ENCODE measurements at places on chromosomes 13 and 19. TPM values are rescaled to one million over a fixed set of nuclear protein-coding genes. Genes with fewer than 3 reads are reported as not detected.

The SARS2 gene
- total RNA-seq: 15.7 TPM

The ZSCAN4 gene
- total RNA-seq: not detected

The FCHO1 gene
- 1.00 TPM for total RNA-seq

The SOX1 gene
- total RNA-seq: not detected

The NLRP9 gene
- total RNA-seq: not detected

The NPHS1 gene
- under 0.01 TPM for total RNA-seq

The NDFIP2 gene
- total RNA-seq: 47.4 TPM

The MEIOSIN gene
- total RNA-seq: not detected

The CYP2F1 gene
- not detected for total RNA-seq

The ZNF571 gene
- 1.4 TPM for total RNA-seq

The COL5A3 gene
- 4.8 TPM for total RNA-seq

The AP1M1 gene
- 56.6 TPM for total RNA-seq

The GSX1 gene
- total RNA-seq: not detected

The SEMA6B gene
- total RNA-seq: 0.11 TPM

The FAM124A gene
- 2.2 TPM for total RNA-seq

The NEK3 gene
- total RNA-seq: 9.2 TPM

The SLC25A42 gene
- 4.5 TPM for total RNA-seq

The FBXO27 gene
- 3.4 TPM for total RNA-seq

The PEG3 gene
- 3.9 TPM for total RNA-seq

The TEX101 gene
- total RNA-seq: not detected

The MCEMP1 gene
- not detected for total RNA-seq

The SYNE4 gene
- not detected for total RNA-seq

The FXYD3 gene
- total RNA-seq: not detected

The PCDH20 gene
- total RNA-seq: not detected

The DZIP1 gene
- total RNA-seq: 55.2 TPM

The WDR62 gene
- 16.3 TPM for total RNA-seq

The SPACA4 gene
- not detected for total RNA-seq

The TMEM272 gene
- total RNA-seq: not detected

The UBE2L5 gene
- not detected for total RNA-seq

The C19orf67 gene
- not detected for total RNA-seq

The BICRA gene
- total RNA-seq: 7.9 TPM

The APLP1 gene
- 6.7 TPM for total RNA-seq

The CNFN gene
- not detected for total RNA-seq

The ZNF112 gene
- total RNA-seq: 7.6 TPM

The KRTDAP gene
- total RNA-seq: not detected

The ZNF491 gene
- 3.4 TPM for total RNA-seq

The ZNF726 gene
- 2.9 TPM for total RNA-seq

The ZNF254 gene
- 8.9 TPM for total RNA-seq

The AKAP8L gene
- total RNA-seq: 76.0 TPM

The KBTBD6 gene
- total RNA-seq: 9.5 TPM

The SLC10A2 gene
- total RNA-seq: not detected

The LRP3 gene
- 35.2 TPM for total RNA-seq

The ZNF253 gene
- total RNA-seq: 1.9 TPM

The ZNF492 gene
- total RNA-seq: 0.25 TPM

The SUGP1 gene
- 25.5 TPM for total RNA-seq

The LAIR1 gene
- total RNA-seq: not detected

The TMPRSS9 gene
- not detected for total RNA-seq

The SHANK1 gene
- 13.0 TPM for total RNA-seq

The KLK6 gene
- total RNA-seq: not detected

The HIPK4 gene
- total RNA-seq: not detected

The ATXN8OS gene
- not detected for total RNA-seq

The LRG1 gene
- not detected for total RNA-seq

Measured in uterine smooth muscle cell (primary cell).